ENCODE measurements at places on chromosomes 12 and 14.
A peak's percentile ranks its signal among the peaks of the same experiment; 100 is the strongest.

GRCh38 chr12:39574785-39575497 lies 44.7 kb downstream of the ABCD2 start:
- no peak for DNase-seq

GRCh38 chr12:90390947-90391346 lies 564.0 kb downstream of the CCER1 start:
- DNase-seq = peak; percentile 1

DNA sequence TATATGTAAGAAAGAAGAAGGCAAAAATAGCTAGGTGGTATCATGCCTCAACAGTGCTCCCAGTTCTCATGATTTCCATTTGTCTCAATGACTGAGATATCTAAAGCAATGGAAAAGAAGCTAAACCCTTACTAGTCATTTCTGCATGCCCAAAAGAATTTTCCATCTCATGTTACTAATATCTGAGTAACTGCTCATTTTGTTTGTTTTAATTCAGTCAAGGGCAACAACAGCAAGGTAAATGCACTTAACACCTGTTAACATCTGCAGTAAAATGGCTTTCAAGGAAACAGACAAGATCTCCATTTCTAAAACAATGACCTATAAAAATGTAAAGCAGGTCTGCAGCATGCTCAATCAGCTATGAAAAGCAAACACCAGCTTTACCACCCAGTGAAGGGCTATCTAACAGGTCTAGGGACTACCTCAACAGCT lies 19.4 kb upstream of the SELPLG start:
- DNase-seq = no peak

- DNase-seq = no peak
Observed at GRCh38 chr12:109247831-109248654, 61.0 kb downstream of the FOXN4 start.

- no peak for DNase-seq
Observed at GRCh38 chr12:7327918-7328317, 24.0 kb downstream of the ACSM4 start.

- peak; percentile 63 for DNase-seq
Observed at GRCh38 chr14:102154821-102155549, 15.3 kb downstream of the WDR20 start.

DNA sequence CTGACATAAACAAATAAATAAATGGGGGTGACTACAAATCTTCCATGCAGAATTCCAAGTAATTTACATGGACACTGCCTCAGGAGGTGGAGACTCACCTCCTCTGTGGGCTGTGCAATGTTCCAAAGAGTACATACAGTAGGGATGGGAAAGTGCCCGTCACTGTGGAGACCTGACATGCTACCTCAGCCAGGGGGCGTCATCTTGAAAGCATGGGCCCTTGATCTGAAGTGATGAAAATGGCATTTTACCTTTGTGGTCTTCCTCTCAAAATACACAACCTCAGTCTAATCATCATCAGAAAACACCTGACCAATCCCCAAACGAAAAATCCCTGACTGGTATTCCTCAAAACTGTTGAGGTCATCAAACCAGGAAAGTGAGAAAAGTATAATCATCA lies 48.4 kb downstream of the ANAPC7 start:
- DNase-seq = no peak

DNA sequence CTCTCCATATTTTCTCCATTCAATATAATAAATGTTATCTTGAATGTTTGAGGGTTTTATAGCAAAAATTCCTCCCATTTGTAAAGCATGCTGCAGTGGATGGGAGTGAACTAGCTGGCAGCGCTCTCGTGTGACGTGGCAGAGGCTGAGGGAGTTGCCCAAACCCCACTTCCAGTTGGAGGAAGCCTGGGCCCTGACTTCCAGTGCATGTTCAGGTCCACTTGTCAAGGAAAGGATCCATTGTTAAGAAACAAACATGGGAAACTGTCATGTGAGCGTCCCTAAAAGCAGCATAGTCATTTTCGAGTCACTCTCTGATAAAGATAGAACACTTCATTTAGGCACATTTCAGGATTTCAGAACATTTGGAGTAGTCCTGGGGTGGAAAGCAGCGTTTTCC lies 116.6 kb downstream of the SLC25A47 start:
- peak; percentile 54 for DNase-seq

GRCh38 chr14:21822109-21822508 lies 148.5 kb upstream of the OR4E1 start:
- DNase-seq = no peak

DNA sequence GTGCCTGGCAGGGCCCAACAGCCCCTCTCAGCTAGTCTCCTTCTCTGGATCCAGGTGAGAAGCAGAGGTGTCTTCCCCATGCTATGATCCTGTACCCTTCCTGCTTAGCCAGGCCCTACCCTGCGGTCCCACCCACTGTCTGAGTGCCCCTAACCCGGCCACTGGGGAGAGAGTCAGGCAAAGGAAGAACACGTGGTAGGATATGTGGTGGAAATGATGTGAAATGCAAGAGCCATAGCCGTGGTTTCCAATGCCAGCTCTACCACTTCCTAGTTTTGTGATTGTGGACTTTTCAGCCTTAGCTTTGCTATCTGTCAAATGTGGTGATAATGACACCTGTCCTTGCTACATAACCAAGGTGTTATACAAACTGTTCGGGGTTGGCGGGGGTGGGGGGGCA lies 15.8 kb downstream of the KRT2 start:
- DNase-seq = no peak

DNA sequence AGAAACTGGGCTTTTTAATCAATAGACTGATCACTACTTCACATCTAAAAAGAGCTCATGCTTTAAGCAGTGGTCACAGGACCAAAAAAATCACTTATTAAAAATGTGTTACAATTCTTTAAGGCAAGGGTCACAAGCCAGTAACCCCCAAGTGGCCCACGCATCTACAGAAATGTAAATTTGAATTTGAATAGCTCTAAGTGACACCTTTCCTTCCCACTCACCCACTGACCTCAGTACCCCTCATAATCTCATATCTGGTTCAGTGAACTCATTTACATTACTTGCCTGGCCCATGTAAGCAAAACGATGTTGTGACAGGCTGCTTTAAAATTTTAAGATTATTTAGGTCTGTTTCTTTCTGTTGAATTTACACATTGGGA lies 27.4 kb downstream of the NELL2 start:
- no peak for DNase-seq
